LNCaP clone FGC (cell line): ENCODE measurements at places on chromosomes 12 and 14.

- DNase-seq = no peak
Observed at GRCh38 chr12:2919249-2919648, 28.6 kb downstream of the TULP3 start.

GRCh38 chr14:22588526-22589095 lies 413 bp downstream of the DAD1 start:
- DNase-seq = no peak

DNA sequence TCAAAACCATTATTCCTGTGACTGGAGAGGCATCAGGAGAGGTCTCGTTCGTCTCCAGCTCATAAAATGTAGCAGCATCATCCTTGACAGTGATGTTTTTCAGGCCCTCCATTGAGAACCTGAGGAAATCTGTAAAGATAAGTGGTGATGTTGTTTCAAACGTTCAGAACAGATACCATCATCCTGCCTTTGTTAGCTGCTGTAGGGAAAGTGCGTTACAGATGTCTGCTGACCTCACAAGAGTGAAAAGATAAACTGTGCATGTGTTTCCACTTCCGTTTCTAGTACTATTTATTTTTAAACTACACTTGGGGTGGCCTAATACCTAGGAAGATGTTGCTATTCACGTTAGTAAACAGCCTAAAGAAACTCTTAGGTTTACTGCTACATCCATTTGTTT lies 28.4 kb downstream of the BCL2L14 start:
- DNase-seq = no peak

DNA sequence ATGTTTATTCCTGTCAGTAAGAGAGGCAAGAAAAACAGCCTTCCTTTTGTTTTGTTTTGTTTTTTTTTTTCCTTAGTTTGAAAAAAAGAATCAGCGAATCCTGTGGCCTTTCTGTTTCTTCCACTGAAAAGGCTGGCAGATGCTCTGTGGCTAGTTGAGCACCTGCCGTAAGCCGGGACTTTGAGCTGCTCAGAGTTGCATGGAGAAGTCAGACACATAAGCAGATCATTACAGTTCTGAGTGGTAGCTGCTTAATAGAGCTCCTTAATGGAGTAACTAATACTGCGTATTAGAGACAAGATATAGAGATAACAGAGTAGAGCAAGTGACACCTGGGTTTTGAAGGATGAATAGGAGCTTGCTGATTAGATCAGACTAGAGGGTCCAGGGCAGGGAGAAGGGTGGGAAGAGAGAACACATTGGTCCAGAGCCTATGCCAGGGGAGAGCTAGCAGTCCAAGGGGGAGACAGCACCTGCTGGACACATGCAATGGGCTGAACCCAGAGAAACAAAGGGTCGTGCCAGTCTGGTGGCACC lies 129.4 kb downstream of the TSPAN9 start:
- DNase-seq = no peak

DNA sequence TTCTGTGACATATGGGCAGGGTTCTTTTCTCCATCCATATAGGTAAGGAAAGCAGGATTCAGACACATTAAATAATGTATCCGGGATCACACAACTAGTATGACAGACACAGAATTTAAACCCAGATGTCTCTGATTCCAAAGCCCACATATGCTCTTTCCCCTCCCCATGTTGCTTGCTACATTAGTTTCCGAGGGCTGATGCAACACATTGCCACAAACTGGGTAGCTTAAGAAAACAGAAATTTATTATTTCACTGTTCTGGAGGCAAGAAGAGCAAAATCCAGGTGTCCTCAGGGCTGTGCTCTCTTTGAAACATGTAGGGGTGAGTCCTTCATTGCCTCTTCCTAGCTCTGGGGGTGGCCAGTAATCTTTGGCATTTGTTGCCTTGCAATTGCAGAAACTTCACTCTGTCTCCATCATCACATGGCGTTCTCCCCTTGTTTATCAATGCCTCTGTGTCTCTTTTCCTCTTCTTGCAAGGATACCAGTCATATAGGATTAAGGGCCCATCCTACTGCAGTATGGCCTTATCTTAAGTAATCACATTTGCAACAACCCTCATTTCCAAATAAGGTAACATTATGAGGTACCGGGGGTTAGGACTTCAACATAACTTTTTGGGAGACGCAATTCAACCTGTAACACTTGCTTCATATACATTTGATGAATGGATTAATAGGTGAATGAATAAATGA lies 83.0 kb upstream of the CCND2 start:
- no peak for DNase-seq
